ENCODE measurements at places on chromosomes 2 and 18.

- DNase-seq, result no peak
Observed at GRCh38 chr2:73105511-73105971, 7.2 kb downstream of the RAB11FIP5 start.

DNA sequence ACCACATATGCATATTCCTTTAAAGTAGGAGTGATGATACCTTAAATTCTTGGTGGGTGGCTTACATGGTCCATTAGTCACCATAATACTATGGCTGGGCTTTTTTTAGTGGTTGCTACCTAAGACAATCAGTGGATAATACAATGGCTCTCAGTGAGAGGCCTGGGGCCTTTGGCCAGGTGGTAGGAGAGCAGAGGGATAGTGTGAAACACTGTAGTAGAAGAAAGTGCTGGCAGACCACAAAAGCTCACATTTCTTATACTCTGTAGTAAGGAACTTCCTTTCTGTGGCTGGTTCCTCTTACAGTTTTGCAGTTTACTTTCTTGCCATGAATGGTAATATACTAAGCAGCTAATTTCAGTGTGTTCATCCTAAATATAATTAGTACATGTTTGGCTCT is 583.5 kb downstream of the XIRP2 start:
- no peak for DNase-seq

- no peak for DNase-seq
Observed at GRCh38 chr2:10320575-10320931, 17.8 kb downstream of the HPCAL1 start.

GRCh38 chr2:155852156-155852555 is 480.4 kb downstream of the NR4A2 start:
- DNase-seq, result no peak

DNA sequence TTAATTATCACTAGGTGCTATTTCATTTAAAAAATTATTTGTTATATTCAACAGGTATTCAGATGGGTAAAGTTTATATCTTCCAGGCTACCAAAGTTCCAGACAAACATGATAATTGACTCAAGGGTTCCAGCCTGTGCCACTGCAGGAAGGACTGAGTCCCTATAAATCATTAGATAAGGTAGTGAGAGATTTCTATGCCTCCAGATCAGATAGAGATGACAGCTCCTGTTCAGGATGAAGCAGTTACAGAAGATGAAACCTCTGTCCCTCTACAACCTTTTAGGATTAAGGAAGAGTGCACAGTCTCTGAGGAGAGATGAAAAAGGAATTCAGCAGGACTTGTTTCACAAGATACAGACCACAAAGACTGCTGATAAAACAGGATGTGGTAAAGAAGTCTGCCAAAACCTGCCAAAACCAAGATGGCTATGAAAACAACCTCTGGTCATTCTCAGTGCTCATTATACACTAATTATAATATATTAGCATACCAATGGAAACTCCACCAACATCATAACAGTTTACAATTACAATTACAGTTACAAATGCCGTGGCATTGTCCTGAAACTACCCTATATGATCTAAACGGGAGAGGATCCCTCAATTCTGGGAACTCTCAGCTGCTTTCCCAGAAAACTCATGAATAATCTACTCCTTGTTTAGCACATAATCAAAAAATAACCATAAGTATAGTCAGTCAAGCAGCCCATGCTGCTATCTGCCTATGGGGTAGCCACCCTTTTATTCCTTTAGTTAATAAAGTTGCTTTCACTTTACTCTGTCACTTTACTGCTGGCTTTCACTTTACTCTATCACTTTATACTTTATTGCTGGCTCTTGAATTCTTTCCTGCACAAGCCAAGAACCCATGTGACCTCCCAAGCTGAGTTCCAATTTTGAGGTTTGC is 288.5 kb downstream of the PDE11A start:
- no peak for DNase-seq

DNA sequence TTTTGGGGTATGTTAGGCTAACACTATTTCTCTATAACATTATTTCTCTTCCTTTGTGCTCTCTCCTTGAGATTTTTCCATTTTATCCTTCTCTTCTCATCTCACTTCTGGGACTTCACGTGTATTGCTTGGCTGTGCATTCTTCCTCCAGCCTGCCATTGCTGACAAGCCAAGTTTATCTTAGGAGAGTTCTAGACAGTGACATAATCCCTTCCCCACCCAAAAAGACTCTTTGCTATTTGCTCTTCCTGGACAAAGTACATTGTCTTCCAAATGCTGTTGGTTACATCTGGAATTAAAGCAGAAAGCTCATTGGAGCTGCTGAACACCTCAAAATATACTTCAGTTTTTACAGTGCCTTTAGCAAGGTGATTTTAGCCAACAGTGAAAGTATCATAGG is 8.9 kb downstream of the TSPYL6 start:
- DNase-seq, result no peak

DNA sequence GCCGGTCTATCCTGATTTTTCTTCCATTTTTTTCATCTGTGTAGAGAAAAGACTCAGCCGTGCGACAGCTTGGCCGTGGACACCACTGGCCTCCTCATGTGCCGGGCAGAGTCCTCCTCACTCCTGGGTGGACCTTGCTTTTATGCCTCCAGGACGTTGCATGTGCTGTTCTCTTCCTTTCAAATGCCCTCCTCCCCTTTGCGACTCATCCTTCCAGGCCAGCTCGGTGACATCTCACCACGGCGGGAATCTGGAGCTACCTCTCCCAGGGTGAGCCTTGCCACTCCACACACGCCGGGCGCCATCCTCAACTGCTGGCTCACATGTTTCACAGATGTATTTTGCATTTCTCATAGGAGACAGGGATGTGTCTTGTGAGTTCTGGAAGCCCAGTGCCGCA is 198.5 kb upstream of the HDAC4 start:
- no peak for DNase-seq

DNA sequence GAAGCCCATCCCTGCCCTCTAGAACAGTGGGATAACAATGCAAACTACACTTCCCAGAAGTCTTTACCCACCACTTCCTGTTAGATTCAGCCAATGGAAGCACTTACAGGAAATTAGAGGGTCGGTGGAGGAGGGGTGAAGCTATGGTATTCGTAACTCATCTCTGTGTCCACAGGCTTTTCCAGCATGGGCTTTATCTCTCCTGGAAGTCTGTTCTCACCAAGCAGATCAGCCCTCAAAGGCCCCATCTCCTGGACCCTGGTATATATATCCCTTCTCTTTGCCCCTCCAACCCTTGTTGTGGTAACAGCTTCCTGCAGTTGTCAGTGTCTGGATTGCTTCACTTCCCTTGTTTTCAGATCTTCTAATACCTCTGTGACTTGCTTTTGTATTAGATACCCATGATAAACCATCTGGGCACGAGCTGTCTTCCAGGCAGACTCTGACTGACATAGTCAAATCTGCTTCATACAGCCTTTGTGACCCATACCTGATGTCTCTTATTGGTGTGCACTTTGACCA is 475.0 kb upstream of the POU3F3 start:
- DNase-seq, result peak; percentile 77

GRCh38 chr2:31693882-31694281 is 113.1 kb upstream of the SRD5A2 start:
- DNase-seq, result no peak

DNA sequence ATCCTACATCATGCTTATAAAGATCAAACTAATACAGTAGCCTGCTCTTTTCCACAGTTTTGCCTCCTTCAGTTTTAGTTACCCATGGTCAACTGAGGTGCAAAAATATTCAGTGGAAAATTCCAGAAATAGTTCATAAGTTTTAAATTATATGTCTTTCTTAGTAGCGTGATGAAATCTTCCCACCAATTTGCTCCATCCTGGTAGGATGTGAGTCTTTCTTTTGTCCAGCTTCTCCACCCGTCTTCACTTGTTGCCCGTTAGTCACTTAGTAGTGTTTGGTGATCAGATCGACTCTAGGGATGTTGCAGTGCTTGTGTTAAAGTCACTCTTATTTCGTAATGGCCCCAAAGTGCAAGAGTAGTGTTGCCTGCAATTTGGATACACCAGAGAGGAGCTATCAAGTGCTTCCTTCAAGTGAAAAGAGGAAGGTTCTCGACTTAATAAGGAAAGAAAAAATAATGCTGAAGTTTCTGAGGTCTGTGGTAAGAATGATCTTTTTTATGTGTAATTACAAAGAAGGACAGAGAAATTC is 57.0 kb downstream of the CEP192 start:
- no peak for DNase-seq

DNA sequence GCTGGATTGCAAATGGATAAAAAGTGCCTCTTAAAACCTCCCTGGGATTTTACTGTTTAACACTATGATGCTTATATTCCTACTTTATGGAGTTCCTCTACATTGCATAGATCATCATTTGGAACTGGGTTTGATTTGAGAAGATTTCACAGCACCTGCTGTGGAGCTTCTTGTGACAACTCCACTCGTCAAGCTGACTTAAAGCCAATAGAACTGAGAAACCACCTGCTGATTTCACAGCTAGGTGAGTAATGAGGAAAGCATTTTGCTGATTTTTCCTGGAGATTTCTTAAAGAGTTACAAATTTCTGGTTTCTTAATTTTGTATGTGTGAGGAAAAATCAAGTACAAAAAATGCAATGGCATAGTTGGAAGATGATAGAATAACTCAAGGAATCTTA is 739.1 kb upstream of the LRRTM1 start:
- DNase-seq, result no peak

- DNase-seq, result no peak
Observed at GRCh38 chr2:36805635-36806224, 109.2 kb downstream of the VIT start.

GRCh38 chr18:61080954-61081528 is 252.2 kb upstream of the CDH20 start:
- DNase-seq, result no peak

GRCh38 chr2:218169757-218170546 is 3.2 kb upstream of the CXCR1 start:
- DNase-seq, result no peak

DNA sequence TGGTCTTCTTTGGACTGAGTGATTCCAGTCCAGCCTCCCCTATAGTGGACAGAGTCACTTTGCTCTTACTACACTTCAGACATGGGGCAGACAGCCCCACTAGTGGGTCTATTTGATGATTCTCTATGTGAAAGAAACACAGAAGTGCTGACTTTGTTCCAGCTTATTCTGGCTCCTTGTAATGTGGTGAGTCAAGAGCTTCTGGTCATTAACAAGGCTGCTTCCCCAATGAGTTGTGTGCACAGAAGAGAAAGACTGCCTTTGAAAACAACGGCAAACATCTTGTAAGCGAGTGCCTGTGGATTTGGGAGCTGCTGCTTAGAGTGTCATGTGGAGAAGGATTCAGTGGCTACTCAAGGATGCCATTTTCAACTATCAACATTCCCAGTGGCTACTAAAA is 39.1 kb downstream of the RMC1 start:
- DNase-seq, result no peak

GRCh38 chr2:176692533-176692932 is 423.3 kb downstream of the MTX2 start:
- DNase-seq, result no peak

DNA sequence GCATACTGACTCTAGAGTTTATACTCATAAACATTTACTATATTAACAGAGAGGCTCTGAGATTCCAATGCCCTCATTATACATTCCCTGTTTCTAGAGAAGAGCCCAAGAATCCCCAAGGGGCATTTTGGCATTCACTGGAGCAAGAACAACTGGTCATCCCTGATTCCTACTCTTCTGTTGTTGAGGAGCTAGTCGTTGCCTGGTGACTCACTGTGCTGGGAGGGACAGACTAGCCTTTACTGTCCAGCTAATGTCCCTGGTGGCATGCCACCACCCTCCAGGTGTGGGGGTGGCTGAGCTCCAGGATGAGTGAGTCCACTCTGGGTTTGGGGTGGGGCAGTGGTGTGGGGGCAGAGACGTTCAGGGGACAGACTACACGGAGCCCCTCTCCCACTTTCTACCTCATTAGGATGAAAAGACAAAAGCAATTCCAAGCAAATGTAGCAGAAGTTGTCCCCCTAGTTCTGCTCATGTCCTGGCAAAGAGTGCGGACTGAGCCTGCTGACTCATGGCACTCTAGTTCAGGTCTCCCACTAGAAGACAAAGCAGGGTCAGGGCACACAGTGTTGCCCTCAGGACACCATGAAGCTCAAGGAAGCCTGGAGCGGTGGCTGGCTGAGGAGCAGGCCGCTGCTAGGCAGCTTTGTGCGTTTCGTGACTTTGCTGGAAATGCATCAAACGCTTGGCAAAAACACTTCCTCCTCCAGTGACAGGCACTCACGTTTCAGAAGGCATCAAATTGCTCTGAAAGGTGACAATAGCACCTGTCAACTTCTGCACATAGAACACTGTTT is 49.4 kb downstream of the RHOB start:
- DNase-seq, result no peak

DNA sequence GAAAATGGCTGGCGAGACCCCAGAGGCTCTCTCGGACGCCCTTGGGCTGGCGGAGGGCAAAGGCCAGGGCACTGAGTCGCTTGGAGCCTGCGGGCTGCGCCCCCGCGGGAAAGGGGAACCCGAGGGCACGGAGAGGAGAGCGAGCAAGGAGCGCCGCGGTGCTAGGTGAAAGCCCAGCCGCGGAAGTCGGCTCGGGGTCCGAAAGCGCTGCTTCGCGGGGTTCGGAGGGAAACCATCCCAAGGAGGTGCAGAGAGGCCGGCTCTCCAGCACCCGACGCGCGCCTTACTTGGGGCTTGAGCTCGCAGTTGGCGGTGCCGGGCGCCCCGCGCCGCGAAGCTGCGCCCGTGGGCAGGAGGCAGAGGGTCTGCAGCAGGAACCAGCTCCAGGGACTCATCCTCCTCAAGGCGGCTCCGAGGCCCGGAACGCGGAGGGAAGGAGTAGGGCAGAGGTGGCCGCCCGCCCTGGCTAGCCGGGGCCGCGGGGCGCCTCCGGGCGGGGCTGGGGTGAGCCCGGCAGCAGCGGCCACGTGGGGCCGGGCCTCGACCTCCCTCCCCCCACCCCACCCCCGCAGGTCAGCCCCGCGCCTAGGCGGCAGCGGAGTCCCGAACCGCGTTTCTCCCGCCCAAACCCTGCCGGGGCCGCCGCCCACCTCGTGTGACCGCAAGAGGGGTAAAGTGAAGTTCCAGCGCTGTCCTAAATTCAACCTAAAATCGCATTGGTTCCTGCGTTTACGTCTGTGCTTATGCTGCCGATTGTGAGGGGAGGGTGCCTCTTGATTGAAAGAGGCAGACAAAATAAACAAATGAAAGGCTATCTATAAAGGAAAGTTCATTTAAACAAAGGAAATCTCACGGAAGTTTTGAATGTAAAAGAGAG is at the start of gene TRABD2A:
TSS of gene TRABD2A (minus strand) at position 440 of the 877 bp plus-strand sequence. CDS start at position 395, 45 bp downstream.
- DNase-seq, result peak; percentile 45

DNA sequence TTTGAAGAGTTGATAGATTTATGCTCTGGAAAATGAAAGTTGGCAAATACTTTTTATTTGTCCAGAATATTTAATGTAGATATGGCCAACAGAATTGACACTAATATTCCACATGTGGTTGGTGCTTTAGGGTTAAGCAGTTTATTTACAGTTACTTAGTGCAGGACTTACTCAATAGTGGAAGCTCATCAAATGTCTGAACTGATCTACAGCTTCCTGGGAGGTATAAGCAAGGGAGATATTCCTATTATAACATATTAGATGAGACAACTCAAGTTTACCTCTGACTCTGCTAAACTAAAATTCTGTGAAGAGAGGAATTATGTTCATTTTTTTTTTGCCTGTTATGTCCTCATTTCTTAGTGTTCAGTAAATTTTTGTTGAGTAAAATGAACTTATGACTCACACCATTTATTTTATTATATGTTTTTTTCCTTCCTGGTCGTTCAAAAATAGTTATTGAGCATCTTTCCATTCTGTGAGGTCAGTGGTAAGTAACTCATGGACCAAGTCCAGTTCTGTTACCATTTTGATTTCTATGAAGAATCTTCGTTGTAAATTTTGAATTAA is 13.6 kb downstream of the ABI2 start:
- no peak for DNase-seq

- DNase-seq, result peak; percentile 15
Observed at GRCh38 chr18:56639104-56639381, 651 bp upstream of the TXNL1 start.

Measured in SK-N-SH (cell line).